ENCODE measurements at places on chromosomes 2 and 18.

- no peak for DNase-seq
These were observed 19.1 kb upstream of the IL18R1 start for GRCh38 chr2:102336502-102336945.

DNA sequence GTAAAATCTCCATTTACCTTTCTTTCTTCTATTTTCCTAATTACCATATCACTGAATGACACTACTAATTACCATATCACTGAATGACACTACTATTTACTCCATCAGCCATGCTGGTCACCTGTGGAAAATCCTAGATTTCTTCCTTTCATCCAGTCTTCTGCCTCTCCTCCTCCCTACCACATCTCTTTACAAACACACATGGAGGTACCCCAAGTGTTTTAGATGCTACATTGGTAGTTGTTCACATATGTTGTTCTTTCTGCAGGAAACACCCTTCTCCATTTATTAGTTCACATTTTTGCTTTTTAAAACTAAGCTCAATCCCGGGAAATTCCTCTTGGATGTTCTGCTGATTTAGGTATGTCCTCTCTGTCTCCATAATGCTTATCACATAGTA is 134.0 kb downstream of the IKZF2 start:
- DNase-seq: no peak

GRCh38 chr2:104944495-104944894 is 90.6 kb downstream of the POU3F3 start:
- peak; percentile 8 for DNase-seq

DNA sequence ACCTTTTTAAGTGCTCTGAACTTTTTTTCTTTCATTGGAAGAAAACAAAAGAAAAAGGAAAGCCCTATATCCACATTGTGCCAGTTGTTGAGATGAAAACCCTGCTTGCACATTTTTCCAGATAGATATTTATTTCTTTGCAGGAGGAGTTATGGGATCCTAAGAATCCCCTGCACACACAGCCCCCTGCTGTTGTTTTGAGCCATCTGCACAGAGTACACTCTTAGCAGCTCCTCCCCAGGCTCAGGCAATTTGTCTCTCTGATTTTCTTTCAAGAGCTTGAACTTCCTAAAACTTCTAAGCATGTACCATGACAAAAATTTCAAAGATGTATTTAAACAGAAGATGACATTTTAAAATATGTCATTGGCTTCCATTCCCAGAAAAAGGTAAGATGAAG is 436.9 kb downstream of the METTL4 start:
- no peak for DNase-seq

GRCh38 chr18:24770311-24771024 is 310.0 kb downstream of the HRH4 start:
- DNase-seq: no peak

- DNase-seq: no peak
These were observed 747.1 kb upstream of the ACVR2A start for GRCh38 chr2:147097747-147098146.

DNA sequence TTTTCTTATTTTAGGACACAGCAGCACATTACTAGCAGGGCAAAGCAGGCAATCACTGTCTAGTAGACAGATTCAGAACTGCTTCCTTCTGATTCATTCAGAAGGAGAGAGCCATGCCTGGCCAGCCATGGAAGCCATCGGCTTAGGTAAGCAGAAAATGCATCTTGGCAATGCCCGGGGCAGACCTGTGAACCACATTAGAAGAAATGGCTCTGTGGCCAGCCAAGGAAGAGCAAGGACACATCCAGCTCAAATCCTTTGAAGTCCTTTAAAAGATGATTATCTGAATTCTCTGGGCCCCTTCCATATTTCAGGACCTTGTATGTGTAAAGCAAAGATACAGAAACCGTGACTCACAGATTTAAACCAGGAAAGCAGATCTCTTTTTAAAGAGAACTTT is 227.4 kb downstream of the PID1 start:
- no peak for DNase-seq

- DNase-seq: no peak
These were observed 50.4 kb upstream of the FZD5 start for GRCh38 chr2:207819839-207820784.

GRCh38 chr2:209121691-209122090 is 302.2 kb upstream of the MAP2 start:
- DNase-seq: no peak

- DNase-seq: no peak
These were observed 96.5 kb downstream of the ZFP36L2 start for GRCh38 chr2:43129676-43130547.

- no peak for DNase-seq
These were observed 234.0 kb downstream of the FAM210A start for GRCh38 chr18:13492314-13492713.

DNA sequence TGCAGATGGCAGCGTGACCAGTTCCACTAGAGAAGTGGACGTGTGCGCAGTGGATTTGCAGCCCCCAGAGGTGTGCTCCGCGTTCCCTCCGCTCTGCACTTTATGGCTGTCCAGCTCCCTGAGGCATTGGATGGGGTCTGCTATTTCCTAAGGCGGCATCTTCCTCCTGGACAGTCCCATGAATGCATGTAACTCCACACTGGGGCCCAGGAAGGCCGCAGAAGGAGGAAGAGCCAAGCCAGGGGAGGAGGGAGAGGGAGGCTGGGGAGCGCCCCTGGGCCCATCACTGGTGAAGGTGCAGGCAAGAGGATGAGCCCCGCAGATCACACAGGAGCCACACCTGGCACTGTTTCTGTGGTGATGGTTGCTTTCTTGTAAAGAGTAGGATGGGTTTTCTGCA is 99.1 kb downstream of the PTGR3 start:
- no peak for DNase-seq

GRCh38 chr2:136613096-136613495 is 152.2 kb upstream of the THSD7B start:
- DNase-seq: no peak

GRCh38 chr2:221551864-221552263 is 20.2 kb downstream of the EPHA4 start:
- no peak for DNase-seq

DNA sequence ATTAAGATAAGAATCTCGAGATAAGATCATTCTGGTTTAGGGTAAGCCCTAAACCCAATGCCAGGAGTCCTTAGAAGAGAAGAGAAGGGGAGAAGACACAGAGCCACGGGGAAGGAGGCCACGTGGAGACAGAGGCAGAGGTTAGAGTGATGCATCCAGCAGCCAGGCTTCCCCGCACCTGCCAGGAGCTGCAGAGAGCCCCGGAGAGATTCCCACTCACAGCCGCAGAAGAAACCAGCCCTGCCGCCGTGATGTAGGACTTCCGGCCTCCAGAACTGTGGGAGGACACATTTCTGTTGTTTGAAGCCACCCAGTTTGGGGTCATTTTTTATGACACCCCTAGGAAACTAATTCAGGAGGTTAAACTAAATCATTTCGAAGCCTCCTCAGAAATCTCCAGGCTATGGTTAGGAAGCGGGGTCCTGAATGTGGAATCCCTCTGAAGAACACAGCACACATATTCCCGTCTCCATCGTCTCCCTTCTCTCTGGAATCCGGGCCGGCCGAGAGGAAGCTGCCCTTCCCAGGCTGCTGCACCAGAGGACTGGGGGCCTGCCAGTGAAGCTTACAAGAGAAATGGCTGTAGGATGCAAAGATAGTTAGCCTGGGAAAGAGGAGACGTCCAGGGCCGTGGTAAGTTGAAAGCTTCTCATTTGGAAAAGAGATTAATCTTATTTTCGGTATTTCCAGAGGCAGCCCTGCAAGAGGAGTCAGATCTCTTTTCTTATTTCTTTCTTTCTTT is 156.6 kb downstream of the TWIST2 start:
- no peak for DNase-seq

GRCh38 chr2:102076512-102076911 is 66.0 kb upstream of the IL1R1 start:
- DNase-seq: no peak

GRCh38 chr2:128410035-128410757 is 91.5 kb upstream of the HS6ST1 start:
- DNase-seq: no peak

DNA sequence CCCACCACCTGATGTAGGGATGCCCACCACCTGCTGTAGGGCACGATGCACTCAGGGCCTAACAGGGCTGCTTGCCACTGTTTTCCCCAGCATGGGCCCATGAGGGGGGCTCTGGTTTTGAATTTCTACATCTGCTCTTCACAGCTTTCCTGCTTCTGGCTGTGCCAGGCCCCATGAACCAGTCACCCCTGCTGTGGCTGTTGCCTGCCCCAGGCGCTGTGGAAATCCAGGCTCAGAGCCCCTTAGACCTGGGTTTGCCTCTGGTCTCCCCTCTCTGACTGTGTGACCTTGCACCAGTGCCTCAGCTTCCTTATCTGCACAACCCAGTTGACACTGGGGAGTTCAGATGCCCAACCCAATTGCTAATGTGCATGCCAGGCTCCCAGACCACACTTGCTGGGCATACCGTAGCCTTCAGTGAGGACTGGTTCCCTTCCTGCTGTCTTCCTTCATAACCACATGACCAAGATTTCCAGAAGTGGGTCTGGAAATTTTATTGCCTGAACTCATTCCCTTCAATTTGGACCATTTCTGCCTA is 6.0 kb upstream of the MLPH start:
- DNase-seq: no peak

DNA sequence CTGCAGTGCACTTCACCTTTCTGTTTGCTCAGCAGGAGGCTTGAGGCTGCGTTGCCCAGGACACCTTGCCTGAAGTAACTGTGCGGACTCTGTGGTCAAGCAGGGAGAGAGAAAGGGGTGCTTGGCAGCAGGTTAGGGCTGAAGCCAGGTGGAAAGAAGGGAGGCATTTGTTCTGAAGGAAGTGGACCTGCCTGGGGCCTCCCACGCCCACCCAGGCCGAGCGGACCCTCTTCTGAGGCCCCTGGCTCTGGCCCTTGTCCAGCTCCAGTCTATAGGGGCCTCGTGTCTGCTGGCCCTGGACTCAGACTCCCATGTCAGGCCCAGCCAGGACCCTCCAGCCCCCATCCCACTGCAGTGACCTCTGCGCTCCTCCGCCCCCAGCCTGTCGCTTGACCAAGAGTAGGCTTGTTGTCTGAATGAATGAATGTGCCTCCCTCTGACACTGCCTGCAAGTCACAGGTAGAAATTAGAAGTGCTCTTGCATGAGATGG is 2.5 kb downstream of the SNED1 start:
- DNase-seq: no peak

DNA sequence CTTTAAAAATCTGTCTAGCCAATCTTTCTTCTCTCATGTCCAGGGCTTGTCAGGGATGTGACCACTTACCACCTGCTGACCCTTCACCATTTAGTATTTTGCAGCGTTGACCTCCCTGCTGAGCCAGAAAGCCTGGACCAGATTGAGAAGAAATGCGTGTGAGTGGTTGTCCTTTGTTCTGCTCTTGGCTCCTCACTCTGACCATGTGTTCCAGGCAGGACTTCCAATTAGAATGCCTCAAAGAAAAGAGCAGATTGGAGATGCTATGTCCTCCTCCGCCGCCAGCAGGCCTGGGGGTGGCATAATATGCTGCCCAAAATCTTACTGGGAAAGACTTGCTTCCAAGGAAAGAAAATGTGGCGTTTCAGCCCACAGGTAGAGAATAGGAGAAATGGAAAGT is 894.1 kb downstream of the SLC4A3 start:
- no peak for DNase-seq

DNA sequence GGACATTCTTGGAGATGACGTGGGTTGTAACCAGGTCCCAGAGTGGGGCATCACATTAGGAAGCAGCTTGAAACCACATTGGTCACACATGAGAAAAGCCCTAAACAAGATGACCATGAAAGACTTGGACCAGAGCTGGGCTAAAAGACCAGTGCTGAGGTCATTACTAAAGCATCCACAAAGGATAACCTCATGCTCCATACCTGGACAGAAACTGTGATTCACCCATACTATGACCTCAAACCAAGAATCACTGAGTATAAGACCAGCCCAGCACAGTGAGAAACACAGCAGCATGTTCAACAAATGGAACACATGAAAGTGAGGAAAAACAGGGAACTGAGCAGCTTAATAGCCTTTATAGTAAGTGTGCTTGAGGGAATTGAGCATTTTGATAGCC is 635.5 kb upstream of the NETO1 start:
- no peak for DNase-seq

DNA sequence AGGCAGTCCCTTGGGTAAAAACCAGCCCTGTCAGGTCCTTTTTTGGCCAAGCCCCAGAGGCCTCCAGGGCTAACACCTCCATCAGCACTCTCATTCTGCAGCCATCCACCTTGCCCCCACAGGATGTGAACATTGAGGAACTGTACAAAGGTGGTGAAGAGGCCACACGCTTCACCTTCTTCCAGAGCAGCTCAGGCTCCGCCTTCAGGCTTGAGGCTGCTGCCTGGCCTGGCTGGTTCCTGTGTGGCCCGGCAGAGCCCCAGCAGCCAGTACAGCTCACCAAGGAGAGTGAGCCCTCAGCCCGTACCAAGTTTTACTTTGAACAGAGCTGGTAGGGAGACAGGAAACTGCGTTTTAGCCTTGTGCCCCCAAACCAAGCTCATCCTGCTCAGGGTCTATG is 7.3 kb downstream of the IL1F10 start:
- no peak for DNase-seq

GRCh38 chr2:68412127-68412819 is 47.2 kb downstream of the PLEK start:
- no peak for DNase-seq

DNA sequence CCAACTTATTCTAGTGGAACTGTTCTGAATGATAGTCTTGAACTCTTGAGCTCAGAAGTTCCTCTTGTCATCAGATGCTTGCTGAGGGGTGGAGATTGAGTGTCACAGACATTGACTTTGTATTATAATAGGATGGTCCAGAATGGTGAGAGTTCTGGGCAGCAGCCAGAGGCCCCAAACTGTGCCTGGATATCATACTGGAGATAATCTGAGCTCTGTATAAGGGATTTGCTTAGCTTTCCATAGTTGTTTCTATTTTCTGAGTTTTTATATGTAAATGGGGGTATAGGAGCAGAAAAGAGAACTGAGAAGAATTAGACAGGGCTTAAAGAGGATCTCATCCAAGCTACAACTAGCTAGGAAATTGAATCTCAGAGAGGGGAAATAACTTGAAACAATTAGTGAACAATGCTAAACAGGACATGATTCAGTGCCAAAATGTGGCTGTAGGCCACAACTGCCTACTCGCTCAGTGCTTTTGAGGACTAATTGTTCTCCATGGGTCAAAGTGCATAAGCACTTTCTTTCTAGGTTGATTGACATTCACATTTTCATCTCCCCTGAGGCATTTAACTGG is 10.1 kb upstream of the LCLAT1 start:
- DNase-seq: peak; percentile 34

GRCh38 chr2:240295256-240296103 is 140.0 kb upstream of the GPC1 start:
- DNase-seq: no peak

DNA sequence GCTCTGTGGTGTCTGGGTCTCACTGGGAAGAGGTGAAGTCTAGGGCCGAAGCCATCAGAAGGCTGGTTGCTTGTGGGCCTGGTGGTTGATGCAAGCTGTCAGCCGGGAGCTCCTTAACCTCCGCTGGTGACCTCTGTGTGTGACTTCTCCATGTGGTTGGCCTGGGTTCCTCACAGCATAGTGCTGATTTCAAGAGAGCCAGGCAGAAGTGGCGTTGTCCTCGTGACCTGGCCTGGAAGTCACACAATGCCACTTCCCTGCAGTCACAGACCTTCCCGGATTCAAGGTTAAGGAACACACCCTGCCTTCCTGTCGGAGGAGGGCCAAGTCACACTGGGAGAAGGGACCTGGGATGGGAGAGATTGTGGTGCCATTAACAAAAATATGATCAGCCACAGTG is 303.7 kb upstream of the HS6ST1 start:
- no peak for DNase-seq

- no peak for DNase-seq
These were observed 1.1 kb upstream of the HOXD9 start for GRCh38 chr2:176121190-176122051.

- DNase-seq: no peak
These were observed 174.8 kb downstream of the DYM start for GRCh38 chr18:49285627-49286026.

GRCh38 chr2:18047213-18047611 is 168.7 kb downstream of the KCNS3 start:
- DNase-seq: no peak

Data from activated naive CD4-positive, alpha-beta T cell treated with anti-CD3 and anti-CD28 coated beads for 36 hours (primary cell).